ENCODE measurements at places on chromosomes 11 and 22.

GRCh38 chr11:47843361-47844055 lies 4.6 kb downstream of the NUP160 start:
- DNase-seq = no peak

- DNase-seq = no peak
Observed at GRCh38 chr11:99742501-99742900, 721.8 kb downstream of the CNTN5 start.

DNA sequence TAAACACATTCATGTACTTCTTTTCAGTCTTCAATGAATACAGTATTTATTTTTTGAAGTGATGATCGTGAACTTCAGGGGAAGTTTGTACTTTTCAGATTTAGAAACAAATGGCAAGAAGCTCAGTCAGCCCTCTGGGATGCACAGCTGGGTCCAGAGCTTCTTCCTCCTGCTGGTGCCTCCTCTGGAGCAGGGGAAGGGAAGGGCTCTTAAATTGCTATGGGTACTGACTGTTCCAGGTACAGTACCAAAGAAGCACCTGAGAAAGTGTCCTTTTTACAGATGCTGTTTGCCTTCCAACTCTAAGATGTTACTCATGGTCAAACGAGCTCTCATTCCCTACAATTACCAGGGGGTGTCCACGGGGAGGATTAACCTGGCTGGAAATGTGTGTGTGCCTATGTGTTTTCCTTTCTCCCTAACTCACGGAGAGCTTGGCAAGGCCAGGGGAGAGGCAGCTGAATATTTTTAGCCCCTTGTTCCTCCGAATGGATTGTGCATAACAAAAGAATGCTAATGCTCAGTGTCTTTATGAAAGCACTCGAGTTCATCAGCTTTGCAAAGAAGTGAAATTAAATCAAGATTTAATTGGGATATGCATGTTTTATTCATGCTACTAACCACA lies 313.7 kb upstream of the CADM1 start:
- no peak for DNase-seq

DNA sequence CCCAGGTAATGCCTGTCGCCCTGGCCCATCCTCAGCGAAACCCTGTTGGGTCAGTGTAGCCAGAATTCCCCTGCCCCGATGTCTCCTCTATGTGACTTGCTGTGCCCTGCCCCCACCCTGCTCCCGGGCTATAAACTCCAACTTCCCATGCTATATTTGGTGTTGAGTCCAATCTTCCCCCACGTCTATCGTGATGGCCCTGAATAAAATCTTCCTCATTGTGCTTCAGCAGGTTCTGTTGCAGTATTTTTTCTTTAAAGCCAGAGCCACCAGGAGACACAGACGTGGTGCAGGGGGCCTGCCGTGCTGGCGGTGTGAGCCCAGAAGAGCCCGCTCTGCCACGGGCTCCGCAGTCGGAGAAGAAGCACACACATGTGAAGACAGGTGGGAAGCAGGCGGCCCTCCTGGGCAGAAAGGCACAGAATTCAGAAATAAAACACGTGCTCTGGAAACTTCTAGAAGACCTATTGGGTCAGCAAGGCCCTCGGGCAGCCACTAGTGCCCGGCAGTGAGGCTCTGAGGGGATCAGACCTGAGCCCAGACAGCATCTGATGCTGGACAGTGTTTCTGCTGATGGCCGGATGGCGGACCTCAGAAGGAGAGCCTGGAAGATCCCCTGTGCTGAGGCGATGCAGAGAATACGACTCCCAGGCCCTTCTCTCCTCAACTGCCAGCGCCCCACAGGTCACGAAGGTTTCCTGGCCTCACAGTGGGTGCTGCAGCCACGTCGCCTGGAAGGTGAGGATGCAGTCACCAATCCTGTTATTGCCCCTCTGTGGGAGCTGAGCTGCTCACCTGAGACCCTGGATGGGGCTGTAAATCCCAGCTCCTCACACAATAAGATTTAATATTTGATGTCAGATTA lies 501.9 kb downstream of the BRD1 start:
- no peak for DNase-seq

GRCh38 chr22:23036684-23037428 lies 33.5 kb upstream of the GNAZ start:
- no peak for DNase-seq

DNA sequence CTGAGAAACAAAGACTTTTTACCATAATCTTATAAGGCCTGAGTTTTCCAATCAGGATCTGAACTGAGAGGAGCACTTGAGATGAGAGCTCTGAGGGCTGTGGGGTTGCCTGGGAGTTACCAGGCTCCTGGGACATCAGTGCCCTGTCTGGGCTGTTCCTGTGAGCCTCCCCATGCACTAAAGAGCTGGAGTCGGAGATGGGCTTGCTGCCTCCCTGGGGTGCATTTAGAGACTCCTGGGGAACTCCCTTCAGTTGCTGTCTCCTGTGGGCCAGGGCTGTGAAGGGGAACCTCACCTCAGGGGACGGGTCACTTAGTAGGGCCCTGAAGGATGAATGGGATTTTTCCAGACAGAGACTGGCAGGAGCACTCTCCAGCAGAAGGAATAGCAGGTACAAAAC lies 33.3 kb downstream of the KCNC1 start:
- no peak for DNase-seq

- no peak for DNase-seq
Observed at GRCh38 chr11:113538451-113539412, 63.5 kb upstream of the DRD2 start.

DNA sequence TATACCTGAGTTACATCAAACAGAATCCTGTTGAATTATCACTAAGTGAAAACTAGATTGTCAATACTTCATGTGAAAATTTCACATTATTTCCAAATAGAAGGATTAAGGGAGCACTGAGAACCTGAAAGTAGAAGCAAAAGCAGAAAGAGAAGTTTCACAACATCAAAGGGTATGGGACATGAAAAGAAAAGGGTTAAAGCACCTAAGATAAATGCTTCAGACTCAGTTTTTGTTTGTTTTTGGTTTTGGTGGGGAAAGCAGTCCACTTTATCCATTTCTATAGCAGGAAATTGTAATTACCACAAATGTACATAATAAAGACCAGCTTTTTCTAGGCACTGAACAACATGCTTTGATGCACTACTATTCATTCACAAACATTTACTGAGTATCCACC lies 1069.7 kb upstream of the CCDC90B start:
- DNase-seq = no peak
